WTC11 (cell line): ENCODE measurements at places on chromosomes 12 and 14. TPM values are rescaled to one million over a fixed set of nuclear protein-coding genes. Genes with fewer than 3 reads are reported as not detected.

OR4N5 gene
- not detected in 3 replicates for total RNA-seq

ARHGAP9 gene
- total RNA-seq: 3.6 to 3.9 TPM (median 3.8 TPM) in 3 replicates

C3AR1 gene
- total RNA-seq: 0.09 TPM in 2 of 3 replicates, not detected in the other

STXBP6 gene
- 3.2 to 4.2 TPM (median 3.5 TPM) in 3 replicates for total RNA-seq

MYF5 gene
- not detected in 3 replicates for total RNA-seq

SMIM10L1 gene
- total RNA-seq: 11.8 to 12.3 TPM (median 12.2 TPM) in 3 replicates

POTEM gene
- not detected in 3 replicates for total RNA-seq

DNA sequence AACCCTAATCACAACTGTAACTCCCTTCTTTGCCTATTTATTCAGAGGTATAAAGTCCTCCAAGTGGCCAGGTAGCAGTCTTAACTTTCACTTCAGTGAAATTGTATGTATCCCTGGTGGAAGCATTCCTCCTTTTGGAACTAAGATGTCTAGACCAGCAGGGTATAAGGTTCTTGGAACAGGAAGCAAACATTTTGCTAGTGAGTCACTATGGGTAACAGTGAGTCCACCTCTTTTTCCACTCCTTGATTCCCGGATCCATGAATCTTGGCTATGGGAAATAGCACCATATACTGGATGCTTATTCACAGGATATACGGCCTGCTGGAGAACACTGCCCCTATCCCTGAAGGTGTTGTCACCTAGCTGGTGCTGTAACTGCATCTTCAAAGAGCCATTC, 80.2 kb downstream of the KCNA5 start:
- H3K4me3 ChIP-seq: no peak overlapping the region
- DNase-seq: no peak
- H3K27ac ChIP-seq: no peak overlapping the region
- H3K36me3 ChIP-seq: peaks cover 8% of the 10 kb centered on the region

DNA sequence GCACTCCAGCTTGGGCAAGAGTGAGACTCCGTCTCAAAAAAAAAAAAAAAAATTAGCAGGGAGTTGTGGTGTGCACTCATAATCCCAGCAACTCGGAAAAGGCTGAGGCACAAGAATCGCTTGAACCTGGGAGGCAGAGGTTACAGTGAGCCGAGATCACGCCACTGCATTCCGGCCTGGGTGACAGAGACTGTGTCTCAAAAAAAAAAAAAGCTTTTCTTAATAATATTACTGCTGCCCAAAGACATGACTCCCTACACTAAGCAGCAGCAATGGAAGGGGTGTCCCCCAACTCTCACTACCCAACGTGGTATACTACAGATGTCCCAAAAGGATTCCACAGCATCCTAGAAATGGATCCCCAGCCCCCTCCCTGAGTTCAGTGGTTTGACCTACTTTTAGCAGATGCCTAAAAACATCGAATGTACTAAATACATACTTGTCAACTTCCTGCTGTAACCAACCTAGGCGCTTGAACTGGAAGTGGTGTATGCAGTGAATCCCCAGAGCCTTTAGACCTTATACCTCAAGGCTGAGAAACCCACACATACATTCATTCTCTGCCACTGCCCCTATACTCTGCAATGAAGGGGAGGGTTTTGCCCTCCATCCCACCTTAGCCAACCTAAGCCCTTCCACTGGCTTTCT, 8.5 kb upstream of the FKBP11 start:
- peaks cover 55% of the 10 kb centered on the region for H3K36me3 ChIP-seq
- no peaks in the 10 kb centered on the region for H3K4me1 ChIP-seq
- no peaks in the 10 kb centered on the region for H3K27me3 ChIP-seq
- no peak for DNase-seq
- no peak overlapping the region for H3K4me3 ChIP-seq
- no peak overlapping the region for H3K27ac ChIP-seq

- H3K27ac ChIP-seq: no peak overlapping the region
- DNase-seq: no peak
- H3K4me3 ChIP-seq: no peak overlapping the region
- H3K36me3 ChIP-seq: peaks cover 16% of the 10 kb centered on the region
Measured at GRCh38 chr12:85782711-85783110, 53.5 kb downstream of the RASSF9 start.

DNA sequence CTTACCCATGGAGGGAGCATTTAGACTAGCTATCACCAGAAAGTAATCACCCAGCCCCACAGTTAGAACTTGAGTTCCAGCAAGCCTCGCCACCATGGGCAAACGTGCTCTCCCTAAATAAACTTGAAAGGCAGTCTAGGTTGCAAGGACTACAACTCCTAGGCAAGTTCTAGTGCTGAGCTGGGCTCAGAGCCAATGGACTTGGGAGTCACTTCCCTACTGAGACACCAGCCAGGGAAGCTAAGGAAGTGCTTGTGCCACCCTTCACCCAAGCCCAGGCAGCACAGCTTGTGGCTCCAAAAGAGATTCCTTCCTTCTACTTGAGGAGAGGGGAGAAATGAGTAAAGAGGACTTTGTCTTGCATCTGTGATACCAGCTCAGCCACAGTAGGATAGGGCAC, 57.9 kb downstream of the SLCO1A2 start:
- no peaks in the 10 kb centered on the region; the same call in 1 of the 2 replicates for H3K36me3 ChIP-seq
- H3K27ac ChIP-seq: no peak overlapping the region
- H3K4me3 ChIP-seq: no peak overlapping the region
- H3K27me3 ChIP-seq: no peaks in the 10 kb centered on the region

- peak; percentile 84 for DNase-seq
- peaks cover 10% of the 10 kb centered on the region for H3K4me1 ChIP-seq
- peak overlapping the region; percentile 69 for H3K4me3 ChIP-seq
- H3K27me3 ChIP-seq: peaks cover 27% of the 10 kb centered on the region
Measured at GRCh38 chr12:7439579-7440505, 4.1 kb downstream of the CD163L1 start.

DNA sequence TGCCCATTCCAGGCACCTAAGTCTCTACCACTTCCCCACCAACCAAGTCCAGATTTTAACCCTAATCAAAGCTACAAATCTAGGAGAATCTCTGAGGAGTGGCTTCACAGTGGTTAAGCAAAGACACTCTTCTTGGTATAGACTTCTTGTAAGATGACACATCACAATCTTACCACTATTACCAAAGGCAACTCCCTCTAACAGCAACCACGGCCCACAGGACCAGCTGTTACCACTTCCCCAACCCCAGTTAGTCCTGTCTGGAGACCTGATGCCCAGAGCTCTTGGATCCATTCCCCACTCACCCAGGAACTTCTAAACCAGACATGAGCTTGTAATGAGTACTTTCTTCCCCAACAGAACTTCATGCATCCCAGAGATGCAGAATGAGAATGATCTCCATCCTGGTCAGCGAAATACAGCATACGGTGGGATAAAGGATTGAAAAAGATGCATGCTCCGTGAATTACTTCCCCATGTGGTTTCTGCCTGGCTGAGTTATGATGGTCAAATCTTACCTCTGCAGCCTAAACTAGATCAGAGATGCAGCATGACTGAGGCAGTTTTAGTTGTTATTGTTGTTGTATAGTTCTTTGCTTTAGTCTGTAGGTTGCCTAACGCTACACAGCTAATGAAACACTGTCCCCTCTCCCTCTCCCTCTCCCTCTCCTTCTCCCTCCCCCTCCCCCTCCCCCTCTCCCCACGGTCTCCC, 87.7 kb upstream of the FOXN3 start:
- H3K4me1 ChIP-seq: peaks cover 49% of the 10 kb centered on the region
- peaks cover 36% of the 10 kb centered on the region for H3K36me3 ChIP-seq
- H3K27me3 ChIP-seq: no peaks in the 10 kb centered on the region
- no peak for DNase-seq
- H3K4me3 ChIP-seq: no peak overlapping the region
